T follicular helper cell (primary cell): ENCODE measurements at places on chromosomes 6 and 20.

DNA sequence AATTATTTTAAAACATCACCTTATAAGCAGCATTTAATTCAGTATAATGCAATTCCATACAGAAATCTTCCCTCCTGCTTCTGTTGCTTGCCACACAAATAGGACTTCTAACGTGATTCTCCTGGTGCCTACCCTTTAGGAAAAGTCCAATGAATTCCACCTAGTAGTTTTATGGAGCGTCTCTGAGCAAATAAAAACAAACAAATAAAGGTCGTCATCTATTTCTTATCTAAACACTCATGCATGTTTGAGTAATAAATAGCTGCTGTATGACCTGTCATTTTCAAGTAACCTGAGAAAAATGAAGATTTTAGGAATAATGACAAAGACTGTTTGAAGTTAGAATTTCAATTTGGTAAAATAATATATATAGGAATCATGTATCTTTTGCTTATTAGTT, 102.7 kb downstream of the BMP5 start:
- DNase-seq: no peak

DNA sequence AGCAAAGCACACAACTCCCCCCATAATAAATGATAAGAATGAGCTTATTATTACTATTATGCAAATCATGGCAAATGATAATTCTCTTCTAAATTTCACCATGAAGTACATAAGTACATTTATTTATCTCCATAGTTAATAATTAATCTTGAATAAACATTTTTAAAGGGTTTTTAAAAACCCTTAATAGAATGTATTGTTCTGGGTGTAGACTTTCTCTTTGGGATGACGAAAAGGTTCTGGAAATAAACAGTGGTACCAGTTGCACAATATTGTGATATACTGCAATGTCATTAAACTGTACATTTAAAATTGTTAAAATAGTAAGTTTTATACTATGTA, 18.0 kb downstream of the DST start:
- DNase-seq: no peak

- no peak for DNase-seq
Measured at GRCh38 chr6:36227379-36228228, 31.1 kb downstream of the BRPF3 start.

GRCh38 chr20:10067321-10067720, 32.5 kb downstream of the ANKEF1 start:
- no peak for DNase-seq

DNA sequence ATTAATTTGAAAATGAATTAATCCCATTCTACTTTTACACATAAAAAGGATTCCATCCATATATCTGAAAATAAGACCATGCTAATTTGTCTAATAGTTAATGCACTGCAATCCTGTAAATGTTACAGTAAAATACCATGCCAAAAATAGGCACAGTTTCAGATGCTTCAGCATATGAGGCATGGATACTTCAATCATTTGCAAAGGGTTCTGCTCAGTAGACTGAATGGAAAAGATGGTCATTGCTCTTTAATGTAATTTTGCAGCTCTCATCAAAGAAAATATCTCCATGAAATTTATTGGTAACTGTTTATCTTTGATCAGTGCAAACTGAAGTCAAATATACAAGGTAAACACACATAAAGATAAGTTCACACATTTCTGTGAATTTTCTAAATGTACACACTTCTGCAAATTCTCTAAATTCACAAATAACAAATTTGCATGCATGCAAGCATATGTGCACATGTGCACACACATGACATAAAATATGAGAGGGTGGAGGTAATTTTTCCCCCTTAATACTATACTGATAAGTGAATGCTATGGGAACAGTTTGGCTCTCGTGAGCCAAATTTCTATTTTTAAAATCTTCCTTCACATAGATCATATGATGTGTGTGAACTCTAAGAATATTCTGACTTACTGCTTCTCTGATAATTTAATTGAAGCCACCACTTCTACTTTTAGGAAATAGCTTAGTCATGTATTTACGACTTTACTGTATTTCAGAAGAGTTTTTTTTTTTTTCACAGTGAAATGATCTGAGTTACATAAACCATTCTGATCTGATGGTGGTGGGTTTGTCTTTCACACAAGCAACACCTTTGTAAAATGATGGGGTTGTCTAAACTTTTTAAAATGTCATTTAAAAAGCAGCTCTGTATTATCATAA, 996.8 kb upstream of the CITED2 start:
- DNase-seq: no peak

GRCh38 chr6:70414813-70415212, 1.5 kb downstream of the FAM135A start:
- DNase-seq: no peak

DNA sequence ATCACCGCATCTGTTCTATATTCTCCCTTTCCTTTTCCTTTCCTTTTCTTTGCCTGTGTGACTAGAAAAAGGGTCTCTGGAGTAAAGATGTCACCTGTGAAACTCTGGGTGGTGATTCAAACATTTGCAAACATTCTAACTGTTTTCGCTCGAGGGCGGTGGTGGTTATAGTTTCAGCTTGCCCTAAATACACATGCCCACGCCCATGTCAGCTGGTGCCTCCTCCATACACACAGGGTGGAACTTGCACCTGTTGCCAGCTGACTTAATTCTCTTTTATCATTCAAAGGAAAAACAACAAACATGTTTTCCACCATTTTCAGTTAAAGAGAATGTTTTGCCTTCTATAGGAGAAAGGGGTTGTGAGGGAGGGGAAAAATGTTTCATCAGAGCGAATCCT, 381.9 kb upstream of the ARID1B start:
- DNase-seq: peak; percentile 24

DNA sequence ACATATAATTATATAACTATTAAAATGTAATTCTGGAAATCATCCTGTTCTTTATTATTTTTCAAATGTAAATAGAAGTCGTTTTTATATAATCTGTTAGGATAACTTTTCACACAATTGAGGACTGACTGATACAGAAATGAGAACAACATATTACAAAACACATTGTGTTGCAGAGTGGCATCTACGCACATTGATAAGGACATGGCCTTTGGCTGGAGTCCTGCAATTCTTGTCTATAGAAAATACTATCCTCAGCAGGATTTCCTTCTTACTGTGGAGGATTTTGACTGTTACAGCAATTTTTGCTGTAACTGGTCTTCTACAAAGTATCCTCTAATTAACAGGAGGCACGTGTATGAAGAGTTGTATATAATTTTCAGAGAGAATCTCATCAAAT, 19.8 kb downstream of the SH3BGRL2 start:
- DNase-seq: no peak

DNA sequence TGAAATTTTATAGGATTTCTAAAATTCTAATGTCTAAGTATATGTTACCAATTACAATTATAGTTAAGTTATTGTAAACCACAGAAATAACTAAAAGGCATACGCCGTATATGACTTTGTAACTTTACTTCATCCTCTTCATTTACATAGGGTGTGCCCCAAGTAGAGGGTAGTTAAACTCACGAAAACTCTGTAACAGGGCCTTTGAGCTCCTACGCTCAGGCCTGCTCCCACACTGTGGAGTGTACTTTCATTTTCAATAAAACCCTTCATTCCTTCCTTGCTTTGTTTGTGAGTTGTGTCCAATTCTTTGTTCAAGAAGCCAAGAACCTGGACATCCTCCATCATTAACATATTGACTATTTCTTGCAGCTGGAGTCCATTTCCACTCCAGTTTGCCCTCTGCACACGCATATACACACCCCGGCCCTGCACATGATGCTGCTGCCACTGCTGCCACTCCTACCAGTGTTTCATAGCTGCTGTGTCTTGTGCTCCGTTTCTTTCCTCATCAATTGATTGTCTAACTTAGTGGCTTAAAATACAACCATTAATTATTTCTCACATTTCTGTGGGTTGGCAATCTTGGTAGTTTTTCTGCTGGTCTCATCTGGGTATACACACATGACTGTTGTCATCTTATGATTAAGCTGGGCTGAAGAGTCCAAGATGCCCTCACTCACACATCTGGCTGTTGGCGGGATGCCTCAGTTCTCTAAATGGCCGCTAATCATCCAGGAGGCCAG, 33.0 kb upstream of the SCP2D1 start:
- no peak for DNase-seq

GRCh38 chr6:61886608-61887259, 399.3 kb downstream of the KHDRBS2 start:
- no peak for DNase-seq

GRCh38 chr6:92130944-92131343, 1288.4 kb downstream of the EPHA7 start:
- DNase-seq: no peak

- no peak for DNase-seq
Measured at GRCh38 chr6:13769655-13770053, 44.7 kb downstream of the MCUR1 start.

DNA sequence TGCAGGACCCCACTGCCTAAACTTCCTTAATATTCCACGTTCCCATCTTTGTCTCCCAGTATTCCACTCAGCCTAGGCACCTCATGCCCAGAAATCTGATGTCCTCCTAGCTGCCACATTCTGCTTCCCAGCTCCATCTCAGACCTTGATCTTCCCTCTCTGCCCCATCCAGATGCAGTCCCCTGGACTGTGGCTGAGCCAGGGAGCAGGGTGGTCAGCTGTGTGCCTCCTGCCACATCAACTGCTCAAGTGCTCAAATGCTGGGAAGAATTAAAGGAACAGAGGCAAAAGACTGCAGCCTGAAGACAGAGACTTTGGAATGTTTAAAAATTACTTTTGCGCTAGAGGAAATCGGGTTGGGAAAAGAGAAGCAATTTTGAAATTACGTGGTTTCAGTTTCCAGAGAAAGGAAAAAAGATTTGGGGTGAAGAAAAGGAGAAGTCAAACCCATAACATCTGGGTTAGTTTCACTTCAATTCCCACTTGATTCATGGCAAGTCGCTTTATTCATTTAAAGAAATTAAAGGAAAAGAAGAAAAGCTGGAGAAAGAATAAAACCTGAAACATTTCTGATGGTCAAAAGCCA, 704.8 kb downstream of the PTPRT start:
- no peak for DNase-seq

DNA sequence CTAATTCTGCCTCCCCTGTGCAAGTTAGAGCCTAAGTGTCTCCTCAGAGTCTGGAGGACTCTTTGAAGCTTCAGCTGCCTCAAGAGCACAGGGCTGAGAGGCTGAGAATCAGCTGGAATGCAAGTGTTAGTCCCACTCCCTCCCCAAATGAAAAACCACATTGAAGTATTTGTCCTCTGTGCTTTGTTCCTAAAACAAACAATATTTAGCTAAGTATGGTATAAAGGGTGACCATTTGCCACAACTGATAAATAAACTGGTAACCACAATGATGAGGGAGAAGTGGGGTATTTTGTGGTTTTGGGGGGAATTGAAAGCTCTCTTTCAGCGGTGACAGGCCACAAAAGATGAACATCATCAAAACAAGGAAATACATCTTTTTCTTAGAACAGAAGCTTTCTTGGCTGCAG, 91.7 kb upstream of the HDDC2 start:
- DNase-seq: no peak

GRCh38 chr6:15001326-15001910, 244.5 kb upstream of the JARID2 start:
- no peak for DNase-seq

GRCh38 chr20:5160882-5161281, 34.1 kb downstream of the CDS2 start:
- DNase-seq: no peak

GRCh38 chr6:157194643-157195042, 128.7 kb downstream of the TMEM242 start:
- DNase-seq: no peak

DNA sequence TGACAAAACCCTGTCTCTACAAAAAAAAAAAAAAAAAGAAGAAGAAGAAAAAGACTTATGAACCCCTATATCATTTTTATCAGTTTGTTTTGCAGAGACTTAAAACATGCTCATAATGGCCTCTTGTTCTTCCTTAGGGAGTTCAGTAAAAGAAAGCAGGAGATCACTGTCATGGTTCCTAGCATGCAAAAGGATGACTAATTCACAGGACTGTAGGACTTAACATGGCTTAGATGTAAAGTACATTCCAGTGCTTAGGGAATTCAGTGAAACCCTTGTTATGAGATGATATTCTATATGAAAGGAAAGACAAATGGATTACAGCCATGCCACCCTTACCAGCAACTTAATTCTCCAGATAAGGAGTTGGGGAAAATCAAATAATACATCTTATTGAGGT, 29.5 kb downstream of the EEF1A1 start:
- DNase-seq: no peak

- no peak for DNase-seq
Measured at GRCh38 chr6:52400313-52401041, 19.7 kb upstream of the EFHC1 start.

DNA sequence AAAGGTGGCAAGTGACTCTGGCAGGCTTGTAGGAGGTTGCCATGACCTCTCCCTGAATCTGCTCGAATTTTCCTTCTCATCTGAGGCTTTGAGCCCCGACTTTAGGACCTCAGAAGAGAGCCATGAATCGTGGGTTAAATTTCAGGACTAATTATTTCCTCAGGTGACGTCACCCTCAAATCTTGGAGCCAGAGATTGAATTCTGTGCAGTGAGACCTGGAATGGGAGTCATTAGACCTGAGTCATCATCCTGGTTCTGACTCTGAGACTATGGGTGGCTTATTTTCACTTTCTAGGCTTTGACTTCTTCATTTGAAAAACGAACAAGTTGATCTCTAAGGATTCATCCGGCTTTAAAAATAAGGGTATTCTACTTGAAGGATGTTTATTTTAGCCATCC, 48.5 kb upstream of the PDYN start:
- no peak for DNase-seq

GRCh38 chr6:44049989-44050871, 77.0 kb downstream of the MRPL14 start:
- DNase-seq: no peak

- DNase-seq: peak; percentile 36
Measured at GRCh38 chr20:46349035-46349741, 40.9 kb upstream of the CDH22 start.

DNA sequence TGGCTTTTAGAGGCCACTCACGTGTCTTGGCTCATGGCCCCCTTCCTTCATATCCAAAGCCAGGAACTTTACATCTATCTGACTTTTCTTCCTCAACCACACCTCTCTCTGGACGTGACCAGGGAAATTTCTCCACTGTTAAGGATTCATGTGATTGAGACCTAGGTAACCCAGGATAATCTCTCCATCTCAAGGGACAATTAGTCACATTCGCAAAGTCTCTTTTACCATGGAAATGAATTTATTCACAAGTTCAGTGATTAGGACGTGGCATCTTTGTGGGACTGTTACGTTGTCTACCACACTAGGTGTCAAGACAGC, 227.5 kb upstream of the RAB32 start:
- DNase-seq: no peak

DNA sequence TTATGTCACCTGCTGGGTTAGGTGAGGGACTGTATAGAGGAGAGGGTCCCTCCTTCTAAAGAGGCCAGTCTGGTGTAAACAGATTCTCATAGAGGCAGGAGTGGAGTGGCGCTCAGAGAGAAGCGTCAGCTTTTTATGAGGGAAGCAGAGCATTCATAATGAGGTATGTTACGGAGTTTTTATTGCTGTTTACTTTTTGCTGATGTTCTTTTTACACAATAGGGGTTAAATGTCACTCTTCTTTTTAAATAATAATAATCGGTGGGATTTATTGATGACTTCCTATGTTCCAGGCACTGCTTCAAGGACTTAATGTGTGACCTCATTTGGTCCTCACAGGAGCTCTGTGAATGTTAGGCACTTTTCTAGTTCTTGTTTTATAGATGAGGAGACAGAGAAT, 79.9 kb downstream of the L3MBTL3 start:
- no peak for DNase-seq

GRCh38 chr6:34576286-34576955, 20.3 kb upstream of the SPDEF start:
- DNase-seq: no peak
